ENCODE measurements at places on chromosomes 1 and 21. TPM values are rescaled to one million over a fixed set of nuclear protein-coding genes. Genes with fewer than 3 reads are reported as not detected.
A peak's percentile ranks its signal among the peaks of the same experiment; 100 is the strongest.

- H3K27ac ChIP-seq: no peak overlapping the region
- no peaks in the 10 kb centered on the region for H3K36me3 ChIP-seq
- H3K4me1 ChIP-seq: peaks cover 6% of the 10 kb centered on the region
- no peak for DNase-seq
- H3K27me3 ChIP-seq: peaks cover 11% of the 10 kb centered on the region
Measured at GRCh38 chr21:34617753-34618339, 2.9 kb upstream of the RCAN1 start.

DNA sequence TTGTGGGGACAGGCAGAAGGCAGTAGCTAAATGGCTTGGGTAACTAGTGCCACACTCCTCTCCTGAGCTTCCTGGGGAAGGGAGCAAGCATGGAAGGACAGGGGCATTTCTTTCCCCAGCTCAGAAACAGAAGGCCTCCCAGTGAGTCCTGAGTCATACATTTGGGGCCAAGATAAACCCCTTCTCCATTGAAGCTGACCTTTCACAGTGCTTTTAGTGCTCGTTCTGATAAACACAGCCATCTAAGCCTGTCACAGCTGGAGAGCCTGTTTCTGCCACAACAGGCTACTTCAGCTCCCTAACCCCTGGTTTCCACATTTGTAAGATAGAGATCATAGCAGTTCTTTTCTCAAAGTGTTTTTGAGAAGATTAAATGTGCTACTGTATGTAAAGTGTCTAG lies 374.0 kb downstream of the LMX1A start:
- H3K4me1 ChIP-seq: no peaks in the 10 kb centered on the region
- no peaks in the 10 kb centered on the region for H3K36me3 ChIP-seq
- H3K27me3 ChIP-seq: no peaks in the 10 kb centered on the region
- H3K27ac ChIP-seq: no peak overlapping the region

DNA sequence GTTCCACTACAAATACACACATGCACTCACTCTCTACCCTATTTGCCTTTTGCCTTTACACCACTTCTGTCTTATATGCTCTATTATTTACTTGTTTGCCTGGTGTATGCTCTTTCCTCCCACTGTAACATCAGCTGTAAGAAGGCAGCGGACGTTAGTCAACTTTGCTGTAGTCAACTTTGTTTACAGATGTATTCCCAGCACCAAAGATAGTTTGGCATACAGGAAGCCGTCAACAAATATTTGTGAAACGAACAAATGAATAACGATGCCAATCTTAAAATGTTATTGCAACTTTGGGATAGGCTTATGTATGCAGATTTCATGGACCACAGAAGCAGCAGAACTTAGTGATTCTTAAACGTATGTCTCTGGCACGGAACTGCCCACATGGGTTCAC lies 138.3 kb upstream of the GALNT2 start:
- H3K36me3 ChIP-seq: no peaks in the 10 kb centered on the region
- no peak overlapping the region for H3K27ac ChIP-seq
- no peak for DNase-seq

GRCh38 chr1:38285807-38286530 lies 239.4 kb upstream of the POU3F1 start:
- H3K27ac ChIP-seq: no peak overlapping the region

DNA sequence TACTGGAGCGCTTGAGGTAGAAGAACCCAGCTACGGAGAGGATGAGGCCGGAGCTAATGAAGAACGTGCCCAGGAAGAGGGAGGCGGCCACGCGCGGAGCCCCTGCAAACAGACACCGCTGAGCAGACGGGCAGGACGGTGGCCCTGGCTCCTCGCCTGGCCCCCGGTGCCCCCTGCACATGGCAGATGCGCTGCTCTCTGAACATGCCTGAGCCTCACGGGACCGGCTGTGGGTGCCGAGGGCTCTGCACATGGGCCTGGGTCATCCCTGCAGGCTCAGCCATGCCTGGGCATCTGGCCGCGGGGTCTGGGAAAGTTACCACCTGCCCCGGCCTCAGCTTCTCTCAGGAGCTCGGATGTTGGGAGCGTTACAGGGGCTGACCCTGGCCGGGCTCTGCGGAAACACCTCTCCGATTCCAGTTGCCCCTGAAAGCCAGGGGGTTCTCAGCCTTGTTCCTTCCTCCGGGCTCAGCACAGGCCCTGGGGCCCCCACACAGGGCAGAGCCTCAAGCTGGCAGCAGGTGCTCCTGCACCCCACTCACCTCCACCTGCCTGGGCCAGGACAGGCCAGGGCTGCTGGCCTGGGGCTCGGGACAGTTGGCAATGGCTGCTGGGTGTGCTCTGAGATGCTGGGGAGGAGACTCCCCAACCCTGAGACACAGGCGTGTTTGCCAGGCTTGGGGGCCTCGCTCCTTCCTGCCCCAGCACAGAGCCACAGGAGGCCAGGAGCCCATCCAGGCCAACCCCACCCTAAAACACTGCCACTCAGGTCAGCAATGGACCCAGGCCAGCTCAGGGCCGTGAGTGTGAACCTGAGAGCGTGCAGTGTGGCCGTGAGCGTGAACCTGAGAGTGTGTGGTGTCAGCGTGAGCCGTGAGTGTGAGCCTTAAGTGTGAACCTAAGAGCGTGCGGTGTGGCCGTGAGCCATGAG lies 12.1 kb upstream of the RNF223 start:
- no peaks in the 10 kb centered on the region for H3K27me3 ChIP-seq
- no peak for DNase-seq
- H3K27ac ChIP-seq: no peak overlapping the region
- no peaks in the 10 kb centered on the region for H3K36me3 ChIP-seq
- no peak overlapping the region for H3K4me3 ChIP-seq

DNA sequence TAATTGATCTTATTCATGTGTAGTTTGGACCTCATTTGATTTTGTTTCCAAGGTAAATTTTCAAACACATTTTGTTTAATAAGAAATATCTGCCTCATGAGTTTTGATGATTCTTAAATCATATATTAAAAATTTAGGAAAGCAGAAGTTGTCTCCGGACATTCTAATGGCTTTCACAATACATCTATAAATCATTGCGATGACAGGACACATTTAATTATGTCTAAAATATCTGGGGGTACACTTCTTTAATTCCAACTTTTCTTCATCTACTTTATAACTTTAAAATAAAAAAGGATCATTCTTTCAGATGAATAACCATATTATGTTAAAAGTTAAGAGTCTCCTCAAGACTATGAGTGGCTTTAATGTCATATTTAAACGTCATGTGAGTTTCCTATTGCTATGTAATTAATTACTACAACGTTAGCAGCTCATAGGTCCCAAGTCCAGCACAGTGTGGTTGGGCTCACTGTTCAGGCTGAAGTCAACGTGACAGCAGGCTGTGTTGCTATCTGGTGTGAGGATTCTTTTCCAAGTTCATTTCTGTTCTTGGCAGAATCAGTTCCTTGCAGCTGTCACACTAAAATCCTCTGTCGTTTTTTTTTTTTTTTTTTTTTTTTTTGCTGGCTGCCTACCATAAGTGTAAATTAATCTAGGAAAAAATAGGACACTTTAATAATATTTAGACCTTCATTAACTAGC lies 893.5 kb downstream of the LTN1 start:
- H3K27ac ChIP-seq: no peak overlapping the region
- H3K27me3 ChIP-seq: no peaks in the 10 kb centered on the region
- no peaks in the 10 kb centered on the region for H3K36me3 ChIP-seq
- peak; percentile 96 for DNase-seq
- no peak overlapping the region for H3K4me3 ChIP-seq

DNA sequence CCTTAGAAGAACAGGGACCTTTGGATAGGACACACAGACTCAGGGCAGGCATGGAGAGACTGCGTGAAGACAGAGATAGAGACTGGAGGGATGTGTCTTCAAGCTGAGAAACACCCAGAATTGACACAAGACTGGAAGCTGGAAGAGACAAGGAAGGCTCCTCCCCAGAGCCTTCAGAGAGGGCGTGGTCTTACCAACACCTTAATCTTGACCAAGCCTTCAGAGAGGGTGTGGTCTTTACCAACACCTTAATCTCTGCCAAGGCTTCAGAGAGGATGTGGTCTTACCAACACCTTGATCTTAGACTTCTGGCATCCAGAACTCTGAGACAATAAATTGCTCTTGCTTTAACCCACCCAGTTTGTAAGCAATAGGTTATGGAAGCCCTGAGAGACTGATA lies 481.4 kb upstream of the VAMP3 start:
- H3K4me3 ChIP-seq: no peak overlapping the region
- no peaks in the 10 kb centered on the region for H3K27me3 ChIP-seq
- no peak for DNase-seq
- H3K4me1 ChIP-seq: peaks cover 5% of the 10 kb centered on the region
- H3K27ac ChIP-seq: no peak overlapping the region
- no peaks in the 10 kb centered on the region for H3K36me3 ChIP-seq

The CYP4A22 gene
- 0.14 TPM for total RNA-seq

The PATJ gene
- total RNA-seq: 40.4 TPM

The FASLG gene
- total RNA-seq: not detected

The B4GALT2 gene
- total RNA-seq: 13.6 TPM

The C1orf167 gene
- total RNA-seq: 0.91 TPM

The PDE4B gene
- 96.2 TPM for total RNA-seq

The WNT9A gene
- total RNA-seq: 8.6 TPM

All from lung (tissue), 17 donors.